ENCODE measurements at places on chromosomes 2 and 18.
A peak's percentile ranks its signal among the peaks of the same experiment; 100 is the strongest.

- DNase-seq, result no peak
These were observed 287.6 kb upstream of the LRRTM1 start for GRCh38 chr2:80592106-80592505.

- DNase-seq, result no peak
These were observed 50.6 kb downstream of the ST3GAL5 start for GRCh38 chr2:85838181-85838580.

DNA sequence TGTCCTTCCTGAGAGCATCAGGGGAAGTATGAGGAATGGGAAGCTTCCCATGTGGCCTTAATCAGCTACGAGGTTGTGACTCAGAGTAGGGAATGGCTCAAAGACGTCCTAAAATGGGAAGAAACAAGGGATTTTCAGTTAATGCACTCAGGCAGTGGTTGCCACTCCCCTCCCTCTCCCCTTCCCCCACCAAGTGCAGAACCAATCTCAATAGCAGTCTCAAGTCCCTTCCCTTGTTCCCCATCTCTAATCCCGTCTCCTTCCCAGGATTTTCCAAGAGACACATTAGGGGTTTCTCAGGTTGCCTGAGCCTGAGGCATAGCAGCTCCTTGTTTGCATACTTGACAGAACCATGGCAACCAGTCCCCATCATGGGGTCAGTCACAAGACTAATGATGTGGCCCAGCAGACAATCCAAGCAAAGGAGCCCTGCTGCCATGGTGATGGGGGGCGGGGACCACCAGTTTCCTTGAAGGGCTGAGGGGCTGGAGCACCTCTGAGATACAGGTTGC lies 18.2 kb upstream of the RESP18 start:
- no peak for DNase-seq

DNA sequence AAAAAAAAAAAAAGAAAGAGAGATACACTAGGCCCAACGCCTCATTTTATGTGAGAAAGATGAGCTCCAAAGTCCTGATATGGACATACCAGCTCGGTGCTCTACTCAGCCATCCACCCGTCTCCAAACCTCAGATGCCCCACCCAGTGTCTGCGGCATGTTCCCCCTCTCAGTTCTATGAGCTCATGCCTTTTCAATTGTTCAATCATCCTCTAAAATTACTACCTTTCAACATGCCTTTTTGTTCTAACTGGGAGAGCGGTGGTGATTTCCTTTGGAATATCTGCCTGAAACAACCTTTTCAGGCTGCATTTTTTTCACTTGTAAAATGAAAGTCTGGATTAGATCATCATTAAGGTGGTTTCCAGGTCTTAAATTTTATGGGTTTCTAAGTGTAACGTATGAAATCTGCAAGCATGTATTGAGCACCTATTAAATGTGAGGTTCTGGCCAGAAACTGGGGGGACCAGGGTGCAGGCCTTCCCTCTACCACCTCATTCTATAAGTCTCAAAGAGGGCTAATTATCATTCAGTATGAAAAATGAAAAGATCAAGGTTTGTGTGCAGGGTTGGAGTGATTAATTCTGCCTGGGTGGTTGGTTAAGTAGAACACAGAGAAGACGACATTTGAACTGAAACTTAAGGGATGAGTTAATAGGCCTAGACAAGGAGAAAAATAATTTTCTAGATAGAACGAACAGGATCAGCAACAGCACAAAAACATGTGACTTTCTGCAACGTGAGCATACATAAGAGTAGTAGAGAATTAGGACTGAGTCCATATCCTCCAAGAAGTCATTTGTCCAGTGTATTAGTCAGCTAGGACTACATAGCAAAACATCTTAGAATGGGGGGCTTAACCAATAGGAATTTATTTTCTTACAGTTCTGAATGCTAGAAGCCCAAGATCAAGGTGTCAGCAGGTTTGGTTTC lies 87.4 kb upstream of the GLS start:
- DNase-seq, result no peak

GRCh38 chr2:47063538-47063930 lies 91.6 kb downstream of the STPG4 start:
- DNase-seq, result no peak

- DNase-seq, result no peak
These were observed 46.4 kb upstream of the REEP1 start for GRCh38 chr2:86383844-86384243.

DNA sequence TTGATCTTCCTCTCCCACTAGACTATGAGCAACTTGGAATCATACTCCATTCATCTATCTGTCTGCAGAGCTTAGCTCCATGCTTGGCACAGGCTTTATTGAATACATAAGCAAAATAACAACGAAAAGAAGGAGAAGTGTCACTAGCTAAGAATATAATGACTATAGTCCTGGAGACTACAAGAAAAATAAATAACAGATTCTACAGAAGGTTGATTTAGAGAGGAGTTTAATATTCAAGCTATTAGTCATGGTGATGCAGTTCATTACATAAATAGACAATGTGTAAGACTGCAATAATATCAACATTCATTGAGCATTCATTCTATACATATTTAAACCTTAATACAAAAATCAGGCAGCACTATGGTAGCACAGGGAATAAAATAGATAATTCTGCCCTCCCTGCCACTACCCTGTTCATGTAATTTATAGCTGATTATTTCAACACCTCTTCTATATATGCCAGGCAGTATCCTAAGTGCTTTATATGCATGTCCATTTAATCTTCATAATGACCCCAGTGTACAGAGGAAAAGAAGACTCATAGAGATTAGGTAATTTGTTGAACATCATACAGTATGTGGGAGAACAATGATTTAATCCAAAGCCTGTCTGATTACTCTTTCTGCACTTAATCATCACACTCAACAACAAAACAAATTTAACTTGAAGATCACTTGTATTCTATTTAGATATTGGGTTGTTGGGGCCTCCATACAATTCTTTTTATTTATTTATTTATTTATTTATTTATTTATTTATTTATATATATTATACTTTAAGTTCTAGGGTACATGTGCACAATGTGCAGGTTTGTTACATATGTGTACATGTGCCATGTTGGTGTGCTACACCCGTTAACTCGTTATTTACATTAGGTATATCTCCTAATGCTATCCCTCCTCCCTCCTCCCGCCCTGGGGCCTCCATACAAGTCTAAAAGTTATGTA lies 165.3 kb downstream of the RNF152 start:
- no peak for DNase-seq

DNA sequence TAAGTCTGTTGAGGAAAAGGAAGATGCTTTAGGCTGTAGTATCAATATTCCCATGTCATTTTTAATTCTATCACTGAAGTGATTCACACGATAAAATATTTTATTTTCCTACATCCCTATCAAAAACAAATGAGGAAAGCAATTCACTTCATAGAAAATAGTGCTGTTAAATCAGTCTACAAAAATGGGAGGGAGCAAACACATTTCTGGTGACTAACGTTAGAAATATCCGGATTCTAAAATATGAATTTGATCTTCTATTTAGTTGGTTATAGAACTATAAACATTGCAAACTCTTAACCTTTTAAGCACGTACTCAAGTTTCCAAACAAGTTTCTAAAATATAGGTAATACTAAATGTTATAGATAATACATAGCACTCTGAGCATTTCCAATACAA lies 20.8 kb downstream of the ATF2 start:
- DNase-seq, result no peak

GRCh38 chr2:191710411-191710900 lies 32.5 kb downstream of the NABP1 start:
- DNase-seq, result no peak

DNA sequence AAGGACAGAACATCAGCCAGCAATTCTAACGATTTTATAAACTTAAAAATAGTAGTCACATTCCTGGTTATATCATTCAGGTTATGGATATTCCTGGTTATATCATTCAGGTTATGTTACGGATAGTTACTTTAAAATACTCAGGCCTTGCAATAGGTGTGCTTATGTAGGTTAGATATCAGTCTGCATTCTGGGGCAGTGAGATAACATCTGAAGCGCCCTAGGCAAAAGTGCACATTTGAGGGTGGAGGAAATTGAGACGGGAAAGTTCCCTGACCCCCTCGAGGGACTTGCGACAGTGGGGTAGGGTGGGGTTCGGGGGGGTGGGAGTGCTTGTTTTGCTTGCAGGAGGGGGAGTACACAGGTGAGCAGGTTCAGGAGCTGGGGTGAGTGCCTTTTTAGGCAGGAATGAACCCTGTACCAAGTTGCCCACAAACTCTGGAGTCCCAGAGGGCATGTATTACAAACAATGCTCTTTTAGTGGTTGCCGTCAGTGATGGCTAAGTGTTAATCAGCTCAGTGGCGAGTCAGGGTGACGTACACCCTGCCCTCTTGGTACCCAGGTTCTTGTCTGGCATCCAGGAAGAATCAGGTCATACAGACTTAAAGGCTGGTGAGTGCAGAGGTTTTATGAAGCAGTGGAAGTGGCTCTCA lies 31.8 kb downstream of the CREG2 start:
- DNase-seq, result no peak

DNA sequence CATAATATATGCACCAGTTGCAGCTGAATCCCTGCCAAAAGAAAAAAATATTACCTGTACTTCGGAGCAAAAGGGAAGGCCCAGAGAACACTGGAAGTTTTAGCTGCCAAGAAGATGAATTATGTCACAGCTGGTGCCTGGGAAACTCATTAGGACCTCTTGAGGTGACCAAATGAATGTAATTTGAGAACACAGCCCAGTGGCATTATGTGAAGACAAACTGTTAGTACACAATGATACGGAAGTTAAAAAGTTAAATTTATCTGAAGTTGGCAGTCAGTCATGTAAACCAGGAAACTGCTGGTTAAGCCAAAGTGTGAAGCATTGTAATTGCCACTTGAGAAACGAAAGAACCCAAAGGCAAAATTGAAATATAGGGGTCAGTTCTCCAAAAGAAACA lies 80.7 kb downstream of the EML4 start:
- DNase-seq, result no peak

DNA sequence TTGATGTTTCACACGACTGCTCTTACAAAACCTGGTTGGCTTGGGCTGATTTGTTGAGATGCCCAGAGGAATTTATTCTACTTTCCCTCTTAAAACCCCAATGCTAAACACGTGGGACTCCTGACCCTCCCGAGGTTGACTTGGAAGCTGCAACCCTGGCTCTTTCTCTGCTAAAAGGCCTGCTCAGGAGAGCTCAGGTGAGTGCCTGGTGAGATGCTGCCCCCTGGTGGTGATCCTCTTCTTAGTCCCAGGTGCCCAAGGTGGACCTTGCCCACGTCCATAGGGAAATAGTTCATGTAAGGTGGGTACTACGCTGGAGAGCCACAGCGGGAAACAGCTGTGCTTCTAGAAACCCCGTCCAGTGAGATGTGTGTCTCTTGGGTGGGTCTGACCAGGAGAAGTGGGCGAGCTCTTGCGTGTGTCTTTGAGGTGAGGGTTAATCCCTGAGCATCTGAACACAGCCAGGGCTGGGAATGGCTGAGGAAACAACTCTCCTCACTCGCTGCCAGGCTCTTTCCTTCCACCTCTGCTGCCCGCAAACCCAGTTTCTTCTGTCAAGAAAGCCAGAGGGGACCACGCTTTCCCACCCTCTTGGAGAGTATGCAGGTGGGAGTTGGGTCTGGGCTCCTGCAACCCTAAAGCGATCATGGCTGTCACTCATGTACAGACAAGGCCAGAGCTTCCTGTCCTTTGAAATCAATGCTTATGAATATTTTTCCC lies 25.5 kb upstream of the PXDN start:
- DNase-seq, result peak; percentile 47

GRCh38 chr2:68779595-68779994 lies 45.0 kb downstream of the ARHGAP25 start:
- DNase-seq, result no peak

DNA sequence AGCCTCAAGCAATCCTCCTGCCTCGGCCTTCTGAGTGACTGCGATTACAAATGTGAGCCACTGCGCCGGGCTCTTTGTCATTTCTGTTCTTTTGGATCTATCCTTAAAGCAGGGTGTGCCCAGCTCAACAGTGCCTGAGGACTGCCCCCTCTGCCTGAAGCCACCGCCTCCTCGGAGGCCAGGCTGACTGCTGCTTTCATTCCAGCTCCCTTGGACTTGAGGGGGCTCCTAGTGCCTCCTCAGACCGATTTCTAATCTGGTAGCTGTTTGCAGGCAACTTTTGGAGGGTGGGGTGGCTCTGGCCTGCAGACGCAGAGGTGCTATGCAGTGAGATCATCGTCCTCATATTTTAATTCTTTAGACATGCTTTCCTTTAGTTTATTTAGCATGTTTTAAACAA lies 35.9 kb upstream of the KLF11 start:
- DNase-seq, result no peak

GRCh38 chr18:71707985-71708500 lies 836.1 kb downstream of the CBLN2 start:
- DNase-seq, result no peak

Measured in activated CD4-positive, alpha-beta T cell treated with anti-CD3 and anti-CD28 coated beads, Interleukin-2, amount 50 U/mL, for 16 hours (primary cell).